Stimulated activated CD8-positive, alpha-beta memory T cell treated with anti-CD3 and anti-CD28 coated beads, Interleukin-7, amount 100 ng/mL, for 1 hour (primary cell): ENCODE measurements at places on chromosomes 7 and 10.

- no peak for DNase-seq
These were observed 283.7 kb upstream of the HGF start for GRCh38 chr7:82053453-82054032.

DNA sequence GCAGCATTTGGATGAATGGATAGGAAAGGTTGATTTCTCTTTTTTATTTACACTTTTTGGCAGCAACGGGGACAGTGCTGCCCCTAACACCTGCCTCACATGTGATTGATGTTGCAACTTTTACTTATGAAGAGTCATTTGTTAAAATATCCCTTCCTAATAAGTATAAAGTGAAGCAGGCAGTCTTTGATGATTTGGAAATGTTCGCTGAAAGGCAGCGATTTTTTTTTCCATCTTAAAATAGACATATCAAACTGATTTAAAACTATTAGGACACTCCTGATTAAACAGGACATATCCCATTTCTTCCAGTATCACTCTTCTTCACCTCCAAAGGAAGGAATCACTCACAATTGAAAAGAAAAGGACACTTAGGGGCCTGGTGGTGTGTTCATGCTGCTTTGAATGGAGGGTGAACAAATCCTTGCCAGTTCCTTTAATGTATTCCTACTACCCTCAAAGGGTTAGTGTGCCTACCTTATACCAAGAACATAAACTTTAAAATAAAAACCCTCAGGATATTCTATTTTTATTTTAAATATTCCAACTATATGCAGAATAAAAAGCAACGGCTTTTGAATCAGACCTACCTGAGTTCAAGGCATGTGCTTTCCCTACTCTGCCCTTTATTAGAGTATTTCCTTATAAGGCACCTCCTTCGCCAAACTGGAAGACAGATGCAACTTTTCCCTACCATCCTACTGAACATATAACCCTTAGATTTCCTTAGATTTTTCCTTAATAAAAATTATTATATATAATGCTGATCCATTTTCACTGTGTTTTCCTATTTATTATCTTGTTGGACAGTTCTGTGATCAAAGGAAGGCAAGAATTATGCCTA is 1.1 kb downstream of the ADK start:
- DNase-seq = no peak

DNA sequence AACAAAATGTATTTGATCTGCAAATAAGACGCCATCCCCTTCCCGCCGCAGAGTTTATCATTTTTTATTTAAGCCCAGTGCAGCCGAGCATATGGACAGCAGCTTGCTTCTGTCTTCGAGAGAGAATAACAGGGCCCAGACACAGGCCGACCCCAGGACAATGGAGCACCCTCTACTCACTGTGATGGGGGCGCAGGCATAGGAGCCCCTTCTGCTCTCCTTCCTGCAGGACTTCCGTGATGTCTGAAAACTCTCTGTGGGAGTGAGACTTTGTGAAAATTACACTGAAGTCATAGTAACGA is 134.8 kb downstream of the OAT start:
- DNase-seq = no peak

- DNase-seq = no peak
These were observed 127.1 kb downstream of the CREB5 start for GRCh38 chr7:28539289-28539981.

- no peak for DNase-seq
These were observed 206.8 kb upstream of the LYZL1 start for GRCh38 chr10:29081951-29082685.

DNA sequence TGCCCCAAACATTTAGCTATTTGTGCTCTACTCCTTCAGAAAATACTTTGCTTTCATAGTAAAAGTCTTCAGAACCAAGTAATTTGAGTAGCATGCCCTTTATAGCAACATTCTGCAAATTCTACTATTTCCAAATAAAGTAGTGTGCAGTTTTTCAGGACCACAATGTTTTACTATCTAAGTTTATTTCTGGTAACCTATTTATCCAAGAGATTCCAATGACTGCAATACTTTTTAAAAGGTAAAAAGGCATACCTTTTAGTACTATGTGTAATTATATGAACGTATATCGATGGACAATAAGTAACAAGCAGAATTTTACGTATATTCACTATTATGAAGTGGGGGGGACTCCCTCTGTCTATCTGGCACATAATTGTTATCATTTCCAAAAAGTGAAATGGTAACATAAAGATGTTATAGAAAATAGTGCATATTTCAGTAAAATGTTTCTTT is 6.9 kb upstream of the CAV2 start:
- DNase-seq = no peak

GRCh38 chr10:81367132-81367531 is 507.9 kb upstream of the NRG3 start:
- no peak for DNase-seq
